Esophagus squamous epithelium (tissue), 5 donors: ENCODE measurements at places on chromosomes 4 and X.

DNA sequence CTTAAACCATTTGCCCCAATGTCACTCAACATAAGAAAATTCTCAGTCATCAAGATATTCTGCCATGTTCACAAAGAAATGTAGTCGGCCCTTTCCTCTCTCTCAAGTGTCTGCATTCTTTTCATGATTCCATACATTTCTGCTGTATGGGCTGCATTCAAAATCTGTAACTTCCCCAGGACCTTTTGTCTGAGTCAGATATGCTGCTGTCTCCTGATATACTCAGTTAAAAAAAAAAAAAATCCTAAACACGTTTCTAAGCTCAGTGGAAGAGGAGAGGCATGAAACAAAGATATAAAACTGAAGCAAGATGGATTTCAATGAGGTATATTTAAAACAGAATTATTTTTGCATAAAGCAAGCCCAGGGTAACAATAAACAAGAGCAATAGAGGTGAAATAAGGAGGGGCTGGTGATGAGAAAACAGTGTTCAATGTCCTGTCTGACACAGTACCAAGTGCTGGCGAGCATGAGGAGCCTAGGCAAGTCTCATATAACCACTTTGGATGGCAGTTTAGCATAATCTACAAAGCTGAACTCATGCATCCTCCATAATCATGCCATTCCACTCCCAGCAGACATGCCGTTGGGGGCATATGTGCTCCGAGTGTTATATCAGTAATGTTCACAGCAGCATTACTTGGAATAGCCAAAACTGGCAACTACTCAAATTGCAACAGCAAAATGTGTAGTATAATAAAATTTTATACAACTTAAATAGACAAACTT is 76.7 kb downstream of the MANBA start:
- no peak overlapping the region for H3K4me3 ChIP-seq
- peaks cover 26% of the 10 kb centered on the region for H3K4me1 ChIP-seq
- no peaks in the 10 kb centered on the region for H3K36me3 ChIP-seq
- H3K27me3 ChIP-seq = no peaks in the 10 kb centered on the region

- no peaks in the 10 kb centered on the region for H3K36me3 ChIP-seq
- H3K27ac ChIP-seq = no peak overlapping the region
- no peak overlapping the region for H3K4me3 ChIP-seq
- DNase-seq = no peak
- peaks cover 16% of the 10 kb centered on the region for H3K4me1 ChIP-seq
These were observed 100.1 kb upstream of the KLF3 start for GRCh38 chr4:38563707-38564495.

DNA sequence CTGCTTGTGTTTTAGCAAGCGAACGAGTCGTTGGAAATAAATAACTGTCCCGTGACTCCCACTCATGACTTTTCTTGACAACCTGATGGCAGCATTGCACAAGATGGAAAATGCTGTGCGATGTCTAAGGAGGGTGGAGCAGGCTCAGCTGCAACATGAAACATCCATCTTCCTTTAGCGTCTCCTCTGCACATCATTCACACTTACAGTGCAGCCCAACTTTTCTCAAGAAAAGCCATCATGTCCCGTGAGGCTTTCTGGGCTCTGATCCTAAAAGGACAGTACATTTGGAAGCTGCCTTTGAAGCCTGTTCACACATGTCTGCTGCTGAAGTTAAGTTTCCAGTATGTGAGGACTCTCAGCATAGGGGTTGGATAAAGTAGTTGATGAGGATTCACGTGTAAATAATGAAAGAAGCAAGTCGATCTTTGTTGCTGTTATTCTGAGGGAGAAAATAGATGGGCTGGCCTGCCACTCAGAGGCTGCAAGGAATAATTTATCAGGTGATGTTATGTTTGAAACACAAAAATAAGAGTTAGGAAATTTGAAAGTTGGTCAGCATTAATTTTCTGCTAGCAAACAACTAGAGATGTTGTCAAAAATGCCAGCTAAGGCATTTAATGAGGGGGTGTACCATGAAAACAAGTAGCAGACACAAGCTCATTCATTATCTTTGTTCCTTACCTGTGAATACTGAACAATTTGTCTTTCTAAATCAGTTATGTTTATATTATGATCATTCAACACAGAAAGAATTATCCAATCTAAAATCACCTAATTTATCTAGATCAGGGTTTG is 328.7 kb upstream of the ZFP42 start:
- no peaks in the 10 kb centered on the region for H3K36me3 ChIP-seq
- no peak for DNase-seq
- no peak overlapping the region for H3K27ac ChIP-seq

GRCh38 chr4:94909645-94910044 is 151.9 kb downstream of the BMPR1B start:
- H3K27ac ChIP-seq = no peak overlapping the region
- H3K4me3 ChIP-seq = no peak overlapping the region
- no peaks in the 10 kb centered on the region for H3K27me3 ChIP-seq
- no peaks in the 10 kb centered on the region for H3K36me3 ChIP-seq

DNA sequence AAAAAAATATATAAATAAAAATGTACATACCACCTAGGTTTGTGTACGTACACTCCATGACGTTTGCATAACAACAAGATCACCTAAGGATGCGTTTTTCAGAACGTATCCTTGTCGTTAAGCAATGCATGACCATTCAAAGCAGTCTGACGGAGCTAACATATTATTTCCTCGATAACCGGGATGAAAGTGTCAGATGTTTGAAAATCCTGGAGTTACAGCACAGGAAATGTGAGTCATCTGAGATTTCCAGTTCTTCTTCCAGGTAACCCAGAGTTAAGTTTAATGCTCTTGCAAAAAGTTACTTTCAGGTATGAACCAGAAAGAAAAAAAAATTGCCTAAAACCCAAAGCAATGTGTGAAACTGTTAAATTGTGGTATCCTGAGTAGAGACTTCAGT is 107.9 kb downstream of the LDB2 start:
- DNase-seq = no peak
- H3K4me3 ChIP-seq = no peak overlapping the region
- no peaks in the 10 kb centered on the region for H3K36me3 ChIP-seq
- H3K4me1 ChIP-seq = no peaks in the 10 kb centered on the region
- no peaks in the 10 kb centered on the region for H3K27me3 ChIP-seq

DNA sequence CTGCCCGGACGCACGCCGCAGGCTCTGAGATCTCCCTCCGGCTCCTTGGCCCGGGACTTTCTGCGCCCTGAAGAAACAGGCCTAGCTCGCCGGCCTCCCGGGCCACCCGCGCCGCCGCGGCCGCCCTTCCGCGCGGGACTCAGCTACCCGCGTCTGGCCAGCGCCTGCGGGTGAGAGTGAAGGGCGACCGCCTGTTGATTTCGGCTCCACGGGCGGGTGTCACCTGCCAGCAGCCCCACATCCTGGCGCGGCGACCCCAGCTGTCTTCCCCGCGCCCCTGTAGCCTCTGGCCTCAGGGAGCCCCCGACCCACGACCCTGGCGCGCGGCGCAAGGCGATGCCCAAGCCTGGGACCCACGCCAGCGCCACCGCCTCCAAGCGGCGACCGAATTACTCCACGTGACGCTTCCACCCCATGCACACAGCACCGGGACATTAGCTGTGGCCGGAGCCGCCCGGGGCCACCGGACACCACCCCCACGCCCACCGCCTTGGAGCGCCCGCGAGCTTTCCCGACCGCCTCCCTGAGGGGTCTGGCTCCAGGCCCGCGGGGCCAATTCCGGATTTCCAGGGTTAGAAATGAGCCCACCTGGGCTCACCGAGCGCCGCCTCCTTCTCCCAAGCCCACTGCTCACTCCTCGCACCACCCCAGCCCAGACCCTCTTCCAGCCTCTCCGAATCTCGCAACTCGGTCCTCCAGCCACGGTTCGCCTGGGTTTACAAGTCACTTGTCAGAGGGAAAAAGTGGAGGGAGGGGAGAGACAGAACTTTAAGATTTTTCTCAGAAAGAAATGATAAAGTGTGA is 10.2 kb downstream of the ARX start:
- H3K4me1 ChIP-seq = peaks cover 13% of the 10 kb centered on the region
- no peak overlapping the region for H3K27ac ChIP-seq
- H3K36me3 ChIP-seq = no peaks in the 10 kb centered on the region
- H3K27me3 ChIP-seq = no peaks in the 10 kb centered on the region
- no peak for DNase-seq

DNA sequence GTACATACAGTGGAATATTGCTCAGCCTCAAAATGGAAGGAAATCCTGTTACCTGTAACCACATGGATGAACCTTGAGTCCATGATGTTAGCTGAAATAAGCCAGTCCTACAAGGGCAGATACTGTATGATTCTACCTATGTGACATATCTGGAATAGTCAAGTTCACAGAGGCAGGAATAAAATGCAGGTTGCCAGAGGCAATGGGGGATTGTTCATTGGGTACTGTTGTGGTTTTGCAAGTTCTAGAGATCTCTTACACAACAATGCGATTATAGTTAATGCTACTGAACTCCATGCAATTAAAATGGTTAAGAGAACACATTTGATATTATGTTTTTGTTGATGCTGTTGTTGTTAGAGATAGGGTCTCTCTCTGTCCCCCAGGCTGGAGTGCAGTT is 74.6 kb downstream of the SHROOM2 start:
- no peak for DNase-seq
- H3K4me1 ChIP-seq = no peaks in the 10 kb centered on the region
- H3K27me3 ChIP-seq = no peaks in the 10 kb centered on the region

DNA sequence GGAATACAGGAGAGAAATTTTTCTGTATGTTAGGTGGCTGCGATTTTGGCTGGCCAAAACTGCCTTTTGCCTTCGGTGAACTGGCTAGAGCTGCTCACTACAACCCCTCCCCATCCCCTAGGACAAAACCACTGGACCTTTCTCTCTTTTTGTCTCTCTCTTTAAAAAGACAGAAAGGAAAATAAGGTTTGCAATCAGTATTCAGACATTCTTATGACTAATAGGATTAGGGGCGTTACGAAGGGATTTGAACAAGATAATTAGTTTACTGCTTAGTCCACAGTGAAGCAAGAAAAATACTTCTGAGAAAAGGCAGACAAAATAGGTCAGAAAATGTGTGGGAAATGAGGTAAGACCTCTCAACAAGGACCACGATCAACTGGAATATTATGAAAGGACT is 180.4 kb downstream of the SLIT2 start:
- no peaks in the 10 kb centered on the region for H3K4me1 ChIP-seq
- H3K27ac ChIP-seq = peak overlapping the region; percentile 49
- no peak overlapping the region for H3K4me3 ChIP-seq
- no peak for DNase-seq
- no peaks in the 10 kb centered on the region for H3K27me3 ChIP-seq

DNA sequence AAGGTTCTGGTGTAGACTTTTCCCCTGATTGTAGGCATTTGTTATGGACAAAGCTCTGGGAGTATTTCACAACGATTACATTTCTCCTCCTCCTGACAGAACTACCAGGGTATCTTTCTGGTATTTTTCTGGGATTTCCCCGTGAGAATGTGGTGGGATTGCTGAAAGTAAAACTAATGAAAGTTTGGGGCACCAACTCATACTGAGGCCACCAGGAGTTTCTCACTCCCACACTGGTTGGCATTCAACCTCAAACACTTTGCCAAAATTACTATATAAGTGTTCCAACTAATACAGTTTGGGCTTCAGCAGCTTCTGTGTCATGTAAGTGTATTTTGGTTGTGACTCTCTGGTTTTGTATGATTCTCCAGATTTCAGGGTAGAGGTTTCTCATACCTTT is 855.1 kb downstream of the GLUD2 start:
- no peak overlapping the region for H3K4me3 ChIP-seq
- H3K36me3 ChIP-seq = no peaks in the 10 kb centered on the region

DNA sequence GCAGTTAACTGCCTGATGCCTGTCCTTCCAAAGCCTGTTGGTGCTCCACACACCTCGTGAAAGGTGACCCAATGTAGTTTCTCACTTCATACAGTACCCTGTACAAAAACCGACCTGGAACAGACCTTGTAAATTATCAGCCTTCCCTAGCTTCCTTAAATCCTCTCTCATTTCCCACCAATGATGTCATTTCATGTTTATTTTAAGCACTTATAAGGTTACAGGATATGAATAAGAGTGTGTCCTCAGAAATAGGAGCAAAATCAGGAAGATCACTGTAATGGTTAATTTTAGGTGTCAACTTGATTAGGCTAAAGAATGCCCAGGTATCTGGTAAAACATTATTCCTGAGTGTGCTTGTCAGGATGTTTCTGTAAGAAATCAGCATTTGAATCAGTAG is 44.7 kb downstream of the TMEM150C start:
- no peaks in the 10 kb centered on the region for H3K4me1 ChIP-seq
- H3K4me3 ChIP-seq = no peak overlapping the region
- DNase-seq = no peak
- no peaks in the 10 kb centered on the region for H3K36me3 ChIP-seq
- no peaks in the 10 kb centered on the region for H3K27me3 ChIP-seq

GRCh38 chrX:41711021-41711667 is 12.8 kb upstream of the GPR82 start:
- DNase-seq = no peak
- no peaks in the 10 kb centered on the region for H3K4me1 ChIP-seq
- no peaks in the 10 kb centered on the region for H3K36me3 ChIP-seq
- H3K27ac ChIP-seq = no peak overlapping the region

GRCh38 chr4:112060212-112060611 is 85.0 kb upstream of the FAM241A start:
- no peaks in the 10 kb centered on the region for H3K27me3 ChIP-seq
- no peaks in the 10 kb centered on the region for H3K36me3 ChIP-seq
- no peak overlapping the region for H3K27ac ChIP-seq
- no peak for DNase-seq

DNA sequence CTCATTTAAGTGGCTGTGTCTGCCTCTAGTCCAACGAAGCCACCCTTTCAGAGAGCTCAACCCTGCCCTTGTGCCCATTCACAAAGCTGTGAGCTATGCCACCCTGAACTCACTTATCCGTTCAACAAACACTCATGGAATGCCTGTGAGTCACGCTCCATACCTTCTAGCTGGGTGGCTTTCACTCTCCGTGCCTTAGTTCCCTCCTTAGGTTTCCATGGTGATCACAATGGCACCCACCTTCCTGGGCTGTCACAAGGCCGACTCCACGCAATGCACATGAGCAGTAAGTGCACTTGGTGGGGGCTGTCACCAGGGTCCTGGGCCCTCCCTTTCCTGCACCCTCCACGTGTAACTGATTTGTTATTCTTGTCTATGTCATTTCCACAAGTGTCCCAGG is 37.2 kb upstream of the PPP2R2C start:
- no peak overlapping the region for H3K27ac ChIP-seq
- DNase-seq = no peak
- no peaks in the 10 kb centered on the region for H3K4me1 ChIP-seq
- H3K4me3 ChIP-seq = no peak overlapping the region
- H3K27me3 ChIP-seq = peaks cover 8% of the 10 kb centered on the region
- no peaks in the 10 kb centered on the region for H3K36me3 ChIP-seq

DNA sequence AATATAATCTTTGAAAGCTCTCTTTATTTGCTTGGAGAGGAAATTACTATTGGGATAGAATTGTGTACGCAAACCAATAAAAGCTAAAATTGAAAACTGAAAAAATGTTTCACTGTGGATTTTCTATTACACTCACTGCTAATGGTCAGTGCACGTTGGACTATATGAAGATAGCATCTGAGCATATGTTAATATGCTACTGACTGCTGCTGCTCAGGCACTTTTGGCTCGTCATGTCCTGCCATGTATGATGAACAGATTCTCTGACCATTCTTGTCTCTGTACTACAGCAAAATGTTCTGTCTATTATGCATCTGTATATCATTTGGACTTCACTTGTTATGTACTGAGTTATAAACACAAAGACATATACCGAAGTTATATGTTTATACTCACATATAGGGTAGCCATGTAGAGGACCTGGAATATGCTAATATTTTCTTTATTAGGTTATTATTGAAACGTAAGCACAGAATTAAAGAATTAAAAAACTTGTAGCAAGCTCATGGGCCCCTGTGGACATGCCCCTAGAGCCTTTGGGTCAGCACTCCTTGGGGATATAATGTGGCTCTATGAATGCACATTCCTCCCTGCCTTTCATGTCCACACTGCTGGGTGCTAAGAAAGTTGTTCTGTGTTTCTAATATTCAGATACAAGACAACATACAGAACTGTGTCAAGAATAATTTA is 120.8 kb downstream of the ANK2 start:
- H3K27me3 ChIP-seq = no peaks in the 10 kb centered on the region
- no peak overlapping the region for H3K27ac ChIP-seq
- no peaks in the 10 kb centered on the region for H3K4me1 ChIP-seq
- no peak for DNase-seq
